ENCODE measurements at places on chromosomes 13 and 19. TPM values are rescaled to one million over a fixed set of nuclear protein-coding genes. Genes with fewer than 3 reads are reported as not detected.

ZNF813 gene
- 0.58 TPM for total RNA-seq

FBXO27 gene
- 8.4 TPM for total RNA-seq

PCDH9 gene
- 3.7 TPM for total RNA-seq

ZNF442 gene
- 0.86 TPM for total RNA-seq

FPR3 gene
- not detected for total RNA-seq

FUT6 gene
- total RNA-seq: not detected

KIR2DL4 gene
- not detected for total RNA-seq

OVOL3 gene
- total RNA-seq: not detected

S1PR5 gene
- not detected for total RNA-seq

ING1 gene
- 9.4 TPM for total RNA-seq

NCAN gene
- not detected for total RNA-seq

ZNF723 gene
- not detected for total RNA-seq

CCDC97 gene
- total RNA-seq: 8.7 TPM

TINCR gene
- 0.18 TPM for total RNA-seq

ANKRD24 gene
- 0.18 TPM for total RNA-seq

FCHO1 gene
- 2.1 TPM for total RNA-seq

IGFLR1 gene
- total RNA-seq: 0.29 TPM

Data from myometrial cell (primary cell).